ENCODE measurements at places on chromosomes 1 and 21.

- no peak for DNase-seq
Measured at GRCh38 chr1:96962751-96963211, 241.2 kb downstream of the PTBP2 start.

DNA sequence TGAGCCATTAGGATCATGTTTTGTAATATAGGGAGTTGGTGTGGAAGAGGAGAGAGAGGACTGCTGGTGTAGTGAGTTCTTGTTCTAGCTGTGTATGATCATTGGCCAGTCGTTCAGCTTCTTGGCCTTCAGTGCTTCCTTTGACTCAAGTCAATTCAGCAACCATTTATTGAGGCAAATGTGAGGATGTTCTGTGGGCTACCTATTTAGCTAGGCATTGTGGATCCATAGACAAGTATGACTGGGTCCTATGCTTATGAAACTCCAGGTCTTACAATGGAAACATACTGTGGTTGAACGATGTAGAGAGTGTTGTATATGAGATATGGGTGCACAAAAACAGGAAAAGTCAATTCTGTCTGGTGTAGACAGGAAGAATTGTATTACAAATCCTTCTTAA lies 41.7 kb downstream of the NFIA start:
- DNase-seq, result no peak

DNA sequence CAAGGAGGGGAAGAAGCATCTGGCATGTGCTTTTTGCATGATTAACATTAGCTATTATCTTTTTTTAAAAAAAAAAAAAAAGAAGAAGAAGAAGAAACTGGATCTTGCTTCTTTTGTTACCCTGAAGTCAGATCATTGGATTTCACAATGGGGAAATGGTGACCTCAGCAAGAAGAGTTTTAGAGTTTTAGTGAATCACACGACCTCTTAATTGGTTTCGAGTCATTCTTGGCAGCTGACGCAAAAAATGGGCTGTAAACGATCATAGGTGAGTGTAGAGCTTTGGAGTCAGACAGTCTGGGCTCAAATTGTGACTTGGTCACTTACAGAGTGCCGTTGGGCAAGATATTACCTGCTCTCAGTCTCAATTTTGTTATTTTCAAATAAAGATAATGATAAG lies 33.3 kb upstream of the PGBD5 start:
- no peak for DNase-seq

DNA sequence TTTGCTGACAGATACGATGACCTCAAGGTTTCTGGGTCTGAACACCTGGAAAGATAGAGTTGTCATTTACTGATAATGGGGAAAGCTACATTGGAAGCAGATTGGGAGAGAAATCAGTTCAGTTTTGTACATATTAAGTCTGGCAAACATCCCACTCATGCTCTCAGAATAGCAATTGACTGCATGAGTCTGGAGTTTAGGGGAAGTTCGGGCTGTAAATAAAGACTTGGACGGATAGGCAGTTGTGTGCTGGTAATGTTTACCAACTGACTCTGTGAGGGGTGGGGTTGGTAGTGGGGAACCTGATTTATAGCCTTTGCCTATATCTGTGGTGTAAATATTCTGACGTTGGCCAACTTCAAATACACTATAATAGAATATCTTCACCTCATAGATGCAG lies 4.0 kb downstream of the H6PD start:
- no peak for DNase-seq

- DNase-seq, result peak; percentile 80
Measured at GRCh38 chr21:34129039-34129891, 55.9 kb downstream of the MRPS6 start.

GRCh38 chr1:153538315-153538821 lies 2.4 kb downstream of the S100A5 start:
- DNase-seq, result no peak

DNA sequence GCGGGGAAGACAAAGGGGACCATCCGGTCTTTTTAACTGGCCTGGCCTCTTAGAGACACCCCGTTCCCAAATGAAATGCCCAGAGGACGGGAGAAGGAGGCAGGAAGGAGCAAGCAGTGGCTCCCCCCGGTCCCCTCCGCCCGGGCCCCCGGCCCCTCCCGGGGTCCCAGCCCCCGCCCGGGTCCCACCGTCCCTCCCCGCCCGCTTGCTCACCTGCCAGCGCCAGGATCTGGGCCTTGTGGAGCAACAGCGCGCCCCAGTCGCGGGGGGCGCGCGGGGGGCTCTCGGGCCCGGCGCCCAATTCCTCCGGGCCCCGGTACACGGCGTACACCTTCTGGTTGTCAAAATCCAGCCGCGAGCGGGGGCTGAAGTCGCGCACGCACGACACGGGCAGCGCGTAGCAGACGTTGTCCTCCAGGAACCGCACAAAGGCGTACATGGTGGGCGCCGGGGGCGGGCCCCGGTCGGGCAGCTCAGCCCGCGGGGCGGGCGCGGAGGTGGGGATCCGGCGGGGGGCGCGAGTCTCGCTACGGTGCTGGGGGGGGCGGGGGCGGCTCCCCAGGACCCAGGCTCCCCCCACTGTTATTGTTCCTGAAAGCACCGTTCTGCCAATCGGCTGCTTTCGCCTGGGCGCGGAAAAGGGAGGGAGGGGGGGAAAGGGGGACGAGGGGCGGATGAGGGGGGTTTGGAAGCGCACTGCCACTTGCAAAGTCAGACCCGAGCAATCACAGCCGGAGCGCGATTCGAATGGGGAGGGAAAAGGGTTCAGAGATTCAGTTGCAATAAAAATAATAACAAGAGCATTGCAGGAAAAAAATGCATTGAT lies at the start of gene BEND5:
Gene BEND5 (minus strand): TSS at position 499 of the 826 bp plus-strand sequence. CDS start 60 bp downstream, at position 439.
- peak; percentile 72 for DNase-seq

- no peak for DNase-seq
Measured at GRCh38 chr1:155834296-155834926, 22.6 kb downstream of the GON4L start.

- no peak for DNase-seq
Measured at GRCh38 chr1:224235813-224236493, 52.9 kb downstream of the DEGS1 start.

DNA sequence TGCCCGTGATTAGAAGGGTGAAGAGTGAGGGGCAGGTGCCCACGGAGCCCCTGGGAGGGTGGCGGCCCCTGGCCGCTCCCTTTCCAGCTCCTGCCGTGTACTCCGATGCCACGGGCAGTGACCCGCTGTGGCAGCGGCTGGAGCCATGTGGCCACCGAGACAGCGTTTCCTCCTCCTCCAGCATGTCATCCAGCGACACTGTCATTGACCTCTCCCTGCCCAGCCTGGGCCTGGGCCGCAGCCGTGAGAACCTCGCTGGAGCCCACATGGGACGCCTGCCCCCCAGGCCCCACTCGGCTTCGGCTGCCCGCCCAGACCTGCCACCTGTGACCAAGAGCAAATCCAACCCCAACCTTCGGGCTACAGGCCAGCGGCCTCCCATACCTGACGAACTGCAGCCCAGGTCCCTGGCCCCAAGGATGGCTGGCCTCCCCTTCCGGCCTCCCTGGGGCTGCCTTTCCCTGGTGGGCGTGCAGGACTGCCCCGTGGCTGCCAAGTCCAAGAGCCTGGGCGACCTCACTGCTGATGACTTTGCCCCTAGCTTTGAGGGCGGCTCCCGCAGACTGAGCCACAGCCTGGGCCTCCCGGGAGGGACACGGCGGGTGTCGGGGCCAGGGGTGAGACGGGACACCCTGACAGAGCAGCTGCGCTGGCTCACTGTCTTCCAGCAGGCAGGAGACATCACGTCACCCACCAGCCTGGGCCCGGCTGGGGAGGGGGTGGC lies 22.0 kb downstream of the PANK4 start:
- no peak for DNase-seq

DNA sequence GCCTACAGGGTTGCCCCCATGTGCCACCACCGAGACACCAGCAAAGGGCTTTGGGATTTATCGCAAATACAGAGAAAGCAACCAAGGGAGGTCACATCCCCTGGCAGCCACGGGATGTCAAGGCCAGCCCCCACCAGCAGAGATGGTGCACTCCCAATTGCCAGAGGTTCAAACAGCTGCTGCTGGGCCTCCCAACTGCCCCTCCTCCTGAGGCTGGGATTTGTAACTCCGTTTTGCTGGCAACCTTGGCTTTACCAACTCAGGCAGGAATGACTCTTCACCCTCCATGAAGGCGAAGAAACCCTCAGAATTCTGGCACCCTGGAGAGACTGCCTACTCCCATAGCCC lies 11.6 kb downstream of the TMEM53 start:
- no peak for DNase-seq

- DNase-seq, result no peak
Measured at GRCh38 chr1:96080925-96081324, 640.7 kb upstream of the PTBP2 start.

DNA sequence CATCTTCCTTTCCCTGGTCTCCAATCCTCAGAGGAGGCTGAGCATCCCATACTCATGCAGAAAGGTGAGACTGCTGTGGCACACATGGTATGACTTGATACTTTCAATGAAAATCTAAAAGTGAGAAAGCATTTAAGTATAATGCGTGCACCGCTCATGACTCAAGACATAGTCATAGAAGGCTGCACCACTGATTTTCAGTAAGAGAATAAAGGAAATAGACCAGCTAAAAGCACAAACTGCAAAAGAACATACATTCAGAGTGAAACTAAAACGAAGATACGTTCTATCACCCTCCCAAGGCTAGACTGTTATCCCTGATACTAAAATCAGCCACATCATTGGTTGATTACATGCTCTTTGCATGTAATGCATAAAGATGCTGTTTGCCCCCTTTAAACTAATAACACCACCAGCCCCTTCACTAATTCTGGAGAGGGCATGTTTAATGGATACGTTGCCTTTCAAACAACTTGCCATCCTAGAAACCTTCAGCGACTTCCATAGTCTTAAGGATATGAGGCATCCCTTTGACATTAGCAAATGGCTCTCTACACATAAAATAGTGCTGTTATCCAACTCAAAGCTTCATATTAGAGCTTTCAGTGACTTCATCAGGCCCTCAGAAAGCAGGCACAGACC lies 2.1 kb downstream of the PLD5 start:
- DNase-seq, result no peak

DNA sequence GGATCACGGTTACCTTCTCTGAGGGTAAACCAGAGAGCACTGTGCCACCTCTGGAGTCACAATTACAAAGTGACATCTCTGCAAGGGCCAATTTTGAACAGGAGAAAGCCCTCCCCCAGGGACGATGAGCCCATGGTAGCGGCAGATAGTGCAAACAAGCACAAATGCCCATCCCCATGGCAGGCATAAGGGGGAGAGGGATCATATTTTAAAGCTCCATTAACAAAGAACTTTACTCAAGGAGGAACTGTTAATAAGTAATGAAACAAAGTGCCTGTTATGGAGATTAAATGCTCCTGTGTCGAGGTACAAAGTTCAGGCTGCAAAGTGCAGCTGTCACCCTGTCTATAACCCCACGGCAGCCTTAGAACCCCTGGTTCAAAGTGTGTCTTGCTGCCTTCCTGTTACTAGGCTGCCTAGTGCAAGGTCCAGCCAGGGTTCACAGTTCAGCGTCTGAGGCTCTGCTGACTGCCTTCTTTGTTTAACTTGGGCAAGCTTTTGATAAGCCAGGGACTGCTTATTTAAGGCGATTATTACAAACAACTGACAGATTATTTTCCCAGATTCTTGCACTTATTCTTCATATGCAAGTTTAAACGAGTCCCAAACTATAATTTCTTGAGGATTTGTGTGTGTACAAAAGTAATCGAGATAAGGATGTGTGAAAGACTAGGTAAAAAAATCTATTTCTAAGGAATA lies 75.7 kb upstream of the NRIP1 start:
- DNase-seq, result peak; percentile 5

GRCh38 chr1:203276408-203276807 lies 28.9 kb upstream of the BTG2 start:
- no peak for DNase-seq

- no peak for DNase-seq
Measured at GRCh38 chr21:32916088-32916487, 109.6 kb upstream of the OLIG2 start.

GRCh38 chr1:56320464-56321149 lies 258.8 kb downstream of the PLPP3 start:
- peak; percentile 24 for DNase-seq

- no peak for DNase-seq
Measured at GRCh38 chr21:26007951-26008498, 162.5 kb downstream of the APP start.

- no peak for DNase-seq
Measured at GRCh38 chr1:232132572-232132971, 497.4 kb downstream of the SIPA1L2 start.

GRCh38 chr1:19070197-19070651 lies 113.7 kb upstream of the IFFO2 start:
- DNase-seq, result peak; percentile 67

GRCh38 chr1:91584309-91584708 lies 83.7 kb downstream of the CDC7 start:
- no peak for DNase-seq

DNA sequence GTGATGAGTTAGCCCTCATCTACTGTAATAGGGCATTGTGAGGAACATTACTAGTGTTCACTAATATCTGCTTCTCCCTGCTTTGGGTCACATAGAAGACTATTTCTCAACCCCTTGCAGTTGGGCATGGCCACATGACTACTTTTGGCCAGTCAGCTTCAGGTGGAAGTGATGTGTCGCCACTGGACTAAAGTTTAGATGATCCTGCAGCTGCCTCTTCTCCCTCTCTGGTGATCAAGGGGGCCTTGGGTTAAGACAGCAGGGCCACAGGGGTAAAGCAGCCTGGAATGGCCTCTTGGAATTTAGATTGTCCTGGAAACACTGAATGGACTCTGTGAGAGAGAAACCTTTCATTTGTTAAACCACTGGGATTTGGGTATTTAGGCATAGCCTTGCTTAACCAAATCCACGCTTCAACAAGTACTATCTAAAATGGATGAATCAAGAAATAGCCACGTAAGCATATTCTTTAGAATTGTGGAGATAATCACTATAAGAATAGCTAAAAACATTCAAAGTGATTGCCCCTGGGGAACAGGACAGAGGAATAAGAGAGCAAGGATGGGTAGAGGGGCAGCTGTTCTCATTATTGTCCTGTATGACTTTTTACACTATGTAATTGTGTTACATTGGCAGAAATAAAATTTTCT lies 41.2 kb downstream of the OPRD1 start:
- DNase-seq, result no peak

GRCh38 chr1:18110598-18110939 lies 3.0 kb downstream of the IGSF21 start:
- no peak for DNase-seq

DNA sequence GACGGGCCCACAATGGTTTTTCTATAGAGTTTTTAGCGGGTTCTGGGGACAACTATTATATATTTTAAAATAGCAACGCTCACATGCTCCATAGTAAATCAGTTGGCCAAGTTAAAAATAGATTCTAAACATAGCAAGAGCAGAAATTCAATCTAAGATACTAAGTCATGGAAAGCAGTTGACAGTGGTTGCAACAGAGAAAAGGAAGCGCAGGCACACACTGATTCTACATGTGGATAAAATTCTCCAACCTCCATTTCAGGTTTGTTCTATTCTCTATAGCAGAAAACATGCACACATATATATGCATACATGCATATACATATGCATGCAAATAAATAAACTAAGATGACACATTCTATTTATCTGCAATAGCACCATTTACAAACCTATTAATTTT lies 89.6 kb upstream of the HNRNPU start:
- DNase-seq, result no peak

- no peak for DNase-seq
Measured at GRCh38 chr1:2470290-2471158, 5.6 kb upstream of the PLCH2 start.
